ENCODE measurements at places on chromosomes 11 and 22.

DNA sequence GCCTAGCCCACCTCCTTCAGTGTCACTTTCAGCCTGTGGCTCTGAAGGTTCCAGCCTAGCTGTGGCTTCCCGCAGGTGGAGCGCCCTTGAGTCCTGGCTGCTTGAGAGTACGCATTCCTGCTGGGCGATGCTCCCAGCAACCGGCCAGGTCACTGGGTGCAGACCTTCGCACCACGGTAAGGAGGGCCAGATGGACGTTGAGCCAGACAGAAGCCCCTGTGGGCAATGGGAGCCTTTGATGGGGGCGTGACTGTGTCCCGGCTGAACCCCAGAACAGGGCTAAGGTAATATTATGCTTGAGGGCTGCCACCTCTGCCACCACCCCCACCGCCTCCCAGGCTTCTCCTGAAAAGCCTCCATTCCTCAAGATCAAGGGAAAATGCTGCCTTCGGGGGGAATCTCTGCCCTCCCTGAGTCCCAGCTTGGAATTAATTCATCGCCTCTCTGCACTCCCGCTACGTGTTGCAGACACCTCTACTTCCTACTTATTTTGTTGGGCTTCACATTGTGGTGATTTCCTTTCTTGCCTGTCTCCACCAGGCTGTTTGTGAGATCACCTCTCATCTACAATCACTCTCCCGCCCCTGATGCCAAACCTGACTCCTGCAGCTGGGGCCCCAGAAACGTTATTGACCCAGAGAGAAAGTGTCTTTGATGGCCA, 144.9 kb upstream of the NECTIN1 start:
- no peak for DNase-seq

DNA sequence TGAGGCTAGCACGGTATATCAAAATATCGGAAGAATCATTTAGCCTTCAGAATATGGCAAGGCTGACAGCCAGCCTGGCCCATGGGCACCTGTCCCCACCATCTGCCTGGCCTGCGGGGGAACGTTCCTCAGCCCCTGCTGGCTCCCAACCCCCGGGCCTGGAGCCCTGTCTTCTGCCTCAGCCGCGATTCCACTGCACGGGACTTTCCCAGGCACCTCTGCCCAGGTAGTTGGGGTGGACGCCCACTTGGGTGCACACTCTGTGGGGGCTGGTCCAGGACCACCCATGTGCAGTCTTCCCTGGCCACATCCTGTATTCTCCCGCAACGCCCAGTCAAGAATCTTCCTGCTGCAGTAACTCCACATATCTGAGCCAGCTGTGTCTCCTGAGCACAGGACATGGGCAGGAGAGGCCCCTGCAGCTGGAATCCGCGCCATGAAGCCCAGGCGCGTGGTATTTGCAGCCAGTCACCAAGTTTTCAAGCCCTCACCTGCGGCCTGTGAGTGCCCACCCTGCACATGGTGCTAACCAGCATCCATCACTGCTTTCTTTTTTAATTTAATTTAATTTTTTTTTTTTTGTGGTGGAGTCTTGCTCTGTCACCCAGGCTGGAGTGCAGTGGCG, 77.9 kb downstream of the KCNQ1 start:
- no peak for DNase-seq

- peak; percentile 51 for DNase-seq
Observed at GRCh38 chr22:20494978-20495860, at the start of gene KLHL22. TSS of gene KLHL22 (minus strand) at chr22:20495795. CDS start at chr22:20489211, 6,584 bp downstream.

GRCh38 chr11:76313271-76313670, 67.7 kb downstream of the THAP12 start:
- no peak for DNase-seq

DNA sequence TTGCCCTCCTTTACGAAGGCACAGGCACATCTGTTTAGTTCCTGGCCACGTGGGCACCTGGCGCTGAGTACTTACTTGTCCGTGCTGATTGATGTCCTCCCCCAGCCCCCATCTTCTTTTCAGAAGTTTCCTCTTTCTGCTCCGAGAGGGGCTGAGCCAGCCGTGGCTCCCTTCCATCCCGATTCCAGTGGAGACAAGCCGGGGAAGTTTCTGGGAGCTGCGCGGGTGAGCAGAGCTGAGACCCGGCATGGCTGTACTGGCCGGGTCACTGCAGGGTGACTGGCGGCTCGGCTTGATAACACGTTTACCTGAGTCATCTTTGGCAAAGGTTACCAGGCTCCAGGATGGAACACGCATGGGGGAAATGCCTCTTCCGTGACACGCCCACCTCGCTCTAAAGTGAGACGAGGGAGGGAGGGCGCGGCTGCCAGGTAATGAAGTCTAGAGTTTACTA, 45.4 kb upstream of the ATXN10 start:
- no peak for DNase-seq

DNA sequence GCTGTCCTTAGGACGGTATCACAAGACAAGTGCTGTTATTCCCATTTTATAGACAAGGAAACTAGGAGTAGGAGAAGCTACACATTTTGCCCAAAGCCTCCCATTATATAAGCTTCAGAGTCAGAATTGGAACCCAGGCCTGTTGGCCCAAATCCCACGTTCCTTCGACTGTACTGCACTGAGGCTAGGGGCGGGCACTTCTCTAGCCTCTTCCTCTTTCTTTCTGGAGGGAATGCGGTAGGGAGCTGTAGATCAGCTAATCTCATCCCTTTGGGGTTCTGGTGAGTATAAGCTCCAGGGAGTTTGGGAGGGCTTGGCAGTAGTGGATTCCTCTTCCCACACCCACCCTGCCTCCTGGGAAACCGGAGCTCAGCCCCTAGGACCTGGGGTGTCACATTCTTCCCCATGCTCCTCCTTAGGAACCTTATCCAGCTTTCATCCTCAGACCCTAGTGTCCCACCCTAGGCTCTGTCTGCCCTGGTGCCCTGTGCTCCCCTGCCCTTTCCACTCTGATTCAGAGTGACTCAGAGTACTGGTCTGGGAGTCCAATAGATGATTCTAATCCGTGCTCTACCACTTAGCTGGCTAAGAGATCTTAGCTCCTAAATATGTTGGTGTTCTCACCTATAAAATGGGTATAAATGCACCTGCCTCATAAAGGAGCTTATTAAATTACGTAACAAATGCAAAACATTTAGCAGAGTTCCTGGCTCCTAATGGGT, 29.3 kb downstream of the PHLDB1 start:
- DNase-seq: no peak

DNA sequence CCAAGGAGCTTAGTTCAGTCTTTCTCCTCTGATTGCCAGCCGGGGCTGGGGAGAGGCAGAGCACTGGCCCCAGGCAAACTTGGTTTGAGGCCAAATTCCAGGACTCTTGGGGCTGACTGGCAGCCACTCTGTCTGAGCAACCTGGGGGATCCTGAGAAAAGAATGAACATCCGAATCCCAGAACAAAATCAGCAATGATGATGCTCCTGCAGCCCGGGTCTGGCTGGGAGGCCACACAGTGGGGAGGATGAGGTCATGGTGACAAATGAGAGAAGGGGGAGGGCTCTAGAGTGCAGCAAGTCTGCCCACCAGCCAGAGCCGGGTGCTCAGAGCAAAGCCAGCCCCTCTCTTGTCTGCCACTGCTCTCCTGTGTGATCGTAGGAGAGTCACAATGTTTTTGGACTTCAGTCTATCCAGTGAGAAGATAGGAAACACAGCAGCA, 71.8 kb upstream of the PAX6 start:
- no peak for DNase-seq

DNA sequence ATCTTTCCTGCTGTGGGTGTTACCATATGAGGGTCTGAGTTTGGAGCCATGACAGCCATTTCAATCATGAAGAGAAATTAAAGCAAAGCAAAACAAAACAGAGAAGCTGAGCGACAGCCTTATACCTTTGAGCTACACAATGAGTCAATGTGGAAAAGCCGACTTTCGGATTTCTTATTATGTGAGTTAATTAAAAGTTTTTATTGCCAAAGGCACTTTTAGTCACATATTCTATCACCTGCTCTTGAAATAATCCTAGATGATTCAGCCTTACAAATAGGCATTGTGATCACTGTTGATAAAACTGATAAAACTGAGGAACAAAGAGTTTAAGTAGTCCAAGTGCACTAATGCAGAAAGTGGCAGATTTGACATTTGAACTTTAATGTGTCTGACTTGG, 381.9 kb upstream of the TENM4 start:
- DNase-seq: no peak

DNA sequence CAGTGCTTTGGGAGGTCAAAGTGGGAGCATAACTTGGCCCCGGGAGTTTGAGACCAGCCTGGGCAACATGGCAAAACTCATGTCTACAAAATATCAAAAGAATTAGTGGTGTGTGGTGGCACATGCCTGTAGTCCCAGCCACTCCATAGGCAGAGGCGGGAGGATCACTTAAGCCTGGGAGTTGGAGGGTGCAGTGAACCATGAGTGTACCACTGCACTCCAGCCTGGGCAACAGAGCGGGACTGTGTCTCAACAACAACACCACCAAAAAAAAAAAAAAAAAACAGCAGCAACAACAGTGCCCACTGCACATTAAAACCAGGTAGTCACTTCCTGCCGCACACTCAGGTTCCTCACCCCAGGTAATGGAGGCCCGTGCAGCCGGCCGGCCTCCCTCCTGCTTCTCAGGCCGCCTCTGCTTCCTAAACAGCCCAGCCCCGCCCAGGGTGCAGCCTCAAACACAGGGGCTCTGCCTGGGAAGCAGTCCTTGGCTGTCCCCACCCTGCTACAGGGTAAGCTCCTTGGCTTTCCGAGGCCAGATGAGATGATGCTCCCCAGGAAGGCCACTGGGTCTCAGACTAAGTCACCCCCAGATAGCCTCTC, 318.3 kb downstream of the SHANK2 start:
- no peak for DNase-seq

DNA sequence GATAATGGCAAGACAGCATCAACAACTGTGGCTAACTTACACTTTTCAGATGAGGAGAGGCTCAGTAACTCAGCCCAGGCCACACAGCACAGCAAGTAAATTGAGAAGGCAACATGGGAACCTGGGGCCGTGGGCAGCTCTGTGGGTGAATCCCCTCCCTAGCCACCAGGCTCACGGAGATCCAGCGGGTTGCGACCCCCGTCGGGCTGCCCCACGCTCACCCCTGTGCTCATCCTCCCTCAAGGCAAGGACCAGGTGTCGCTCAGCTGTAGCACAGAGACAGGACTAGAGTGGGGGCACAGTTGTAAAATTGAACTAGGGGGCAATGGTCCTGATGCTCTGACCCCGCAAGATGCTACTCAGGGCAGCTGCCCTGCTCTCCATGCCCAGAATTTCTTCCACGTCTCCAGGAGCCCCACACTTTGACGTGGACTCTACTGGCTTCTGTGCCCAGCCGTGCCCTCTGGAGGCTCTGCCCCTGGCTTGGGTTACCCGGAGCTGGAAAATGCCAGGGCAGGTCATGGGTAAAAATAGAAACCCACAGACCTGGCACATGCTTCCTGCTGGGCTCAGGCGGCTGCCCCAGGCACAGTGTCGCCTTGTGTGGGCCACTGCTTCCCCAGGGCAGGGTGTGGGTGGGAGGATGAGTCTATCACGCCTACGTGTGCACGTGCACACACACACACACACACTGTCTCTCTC, 9.0 kb downstream of the TUBA8 start:
- no peak for DNase-seq

- DNase-seq: peak; percentile 72
Observed at GRCh38 chr11:46719048-46719542, at the start of gene F2. TSS of gene F2 (plus strand) at chr11:46719213. CDS start at chr11:46719236, 23 bp downstream.

GRCh38 chr22:28142361-28142961, 223.4 kb upstream of the PITPNB start:
- no peak for DNase-seq

DNA sequence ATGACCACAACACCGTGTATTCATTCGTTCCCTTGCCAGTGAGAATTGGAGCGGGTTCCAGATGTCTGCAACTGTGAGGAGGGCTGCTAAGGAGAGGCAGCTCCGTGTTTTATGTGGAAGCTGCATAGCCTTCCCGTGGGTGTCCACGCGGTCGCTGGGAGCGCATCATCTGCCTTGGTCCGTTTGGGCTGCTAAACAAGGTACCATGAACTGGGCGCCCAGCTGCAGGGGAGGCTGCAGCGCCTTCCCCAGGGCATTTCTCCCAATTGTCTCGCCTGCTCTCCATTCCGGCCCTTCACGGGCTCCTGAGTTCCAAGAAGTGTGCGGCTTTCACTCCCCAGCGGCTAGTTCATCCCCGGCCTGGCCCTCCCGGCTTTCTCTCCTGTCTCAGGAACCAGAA, 1446.4 kb downstream of the TBC1D22A start:
- DNase-seq: no peak

DNA sequence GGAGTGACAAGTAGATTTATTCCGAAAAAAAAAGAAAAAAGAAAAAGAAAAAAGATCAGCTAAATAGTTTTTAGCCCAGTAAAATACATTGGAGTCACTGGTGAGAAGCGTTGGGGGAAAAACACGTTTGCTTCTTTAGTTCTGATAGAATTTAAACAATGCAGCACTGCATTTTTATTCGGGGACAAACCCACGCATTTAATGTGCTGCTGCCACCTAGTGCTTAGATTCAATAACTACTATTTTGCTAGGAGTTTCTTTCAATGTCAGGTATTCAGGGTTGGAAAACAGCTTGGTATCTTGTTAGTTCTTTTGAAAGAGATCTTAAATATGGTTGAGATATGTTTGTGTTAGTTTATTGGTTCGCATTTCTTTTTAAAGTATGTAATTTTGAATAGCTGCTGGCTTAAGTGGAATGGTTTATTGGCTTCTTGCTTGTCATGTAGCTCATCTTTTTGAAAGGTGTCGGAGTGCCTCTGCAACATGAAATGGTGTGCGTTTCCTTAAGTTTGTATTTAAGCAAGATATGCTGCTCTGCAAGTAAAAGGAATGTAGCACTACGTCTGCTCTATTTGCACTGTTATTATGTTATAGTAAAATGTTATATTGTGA, 41.9 kb downstream of the SVIP start:
- DNase-seq: peak; percentile 9

GRCh38 chr22:33823552-33823951, 96.7 kb downstream of the LARGE1 start:
- peak; percentile 11 for DNase-seq

GRCh38 chr11:104134745-104135144, 29.2 kb downstream of the PDGFD start:
- no peak for DNase-seq

DNA sequence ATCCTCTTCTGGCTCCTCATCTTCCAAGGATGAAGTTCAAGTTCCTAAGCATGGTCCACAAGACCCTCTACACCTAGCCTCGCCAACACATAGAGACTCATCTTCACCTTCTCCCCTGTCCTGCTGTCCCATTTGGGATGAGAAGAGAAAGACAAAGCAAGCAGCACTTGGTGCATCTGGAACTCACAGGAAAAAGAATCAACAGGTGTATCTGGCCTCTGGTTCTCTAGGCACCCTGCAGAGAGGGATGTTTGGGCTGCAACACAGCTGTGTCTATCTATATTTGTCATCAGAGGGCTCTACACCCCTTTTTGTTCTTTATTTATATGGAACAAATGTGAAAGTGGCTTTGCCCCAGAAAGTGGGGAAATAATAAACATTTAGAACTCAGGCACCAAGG, 82.1 kb upstream of the GALNT18 start:
- no peak for DNase-seq

GRCh38 chr22:42444077-42444904, 12.1 kb upstream of the NFAM1 start:
- peak; percentile 83 for DNase-seq

Data from HuH-7.5 (cell line).